ENCODE measurements at places on chromosomes 4 and X. TPM values are rescaled to one million over a fixed set of nuclear protein-coding genes. Genes with fewer than 3 reads are reported as not detected.

- no peaks in the 10 kb centered on the region for H3K27me3 ChIP-seq
- no peak for DNase-seq
- no peak overlapping the region for H3K4me3 ChIP-seq
- H3K4me1 ChIP-seq: no peaks in the 10 kb centered on the region
- H3K27ac ChIP-seq: no peak overlapping the region
These were observed 121.7 kb downstream of the RBM47 start for GRCh38 chr4:40507977-40508376.

DNA sequence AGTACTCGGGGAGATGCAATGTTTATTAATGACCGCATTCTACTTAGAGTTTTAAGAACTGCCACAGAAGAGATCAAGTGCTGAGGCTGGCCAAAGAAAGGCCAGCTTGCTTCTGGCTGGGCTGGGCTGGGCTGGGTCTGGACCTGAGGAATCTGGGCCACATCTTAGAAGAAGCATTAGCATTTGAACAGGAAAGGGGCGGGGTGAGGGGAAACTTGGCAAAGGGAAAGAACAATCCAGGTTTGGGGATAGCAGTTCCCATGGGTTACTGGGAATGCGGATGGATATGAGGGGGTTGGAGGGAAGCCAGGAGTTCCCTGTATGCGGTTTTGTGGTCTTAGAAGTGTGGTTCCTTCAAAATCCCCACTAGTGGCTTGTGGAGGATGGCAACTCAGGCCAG, 83.3 kb downstream of the CLDN34 start:
- no peak overlapping the region for H3K27ac ChIP-seq
- no peak overlapping the region for H3K4me3 ChIP-seq
- no peaks in the 10 kb centered on the region for H3K36me3 ChIP-seq
- no peak for DNase-seq

GRCh38 chrX:8284131-8284530, 113.1 kb upstream of the VCX2 start:
- DNase-seq: no peak
- no peak overlapping the region for H3K4me3 ChIP-seq
- H3K27ac ChIP-seq: no peak overlapping the region
- H3K4me1 ChIP-seq: no peaks in the 10 kb centered on the region

- no peaks in the 10 kb centered on the region for H3K4me1 ChIP-seq
- no peak for DNase-seq
- H3K27ac ChIP-seq: no peak overlapping the region
These were observed 412.1 kb downstream of the ADAM29 start for GRCh38 chr4:175330236-175330635.

GRCh38 chr4:184792950-184793555, 32.7 kb downstream of the ACSL1 start:
- no peaks in the 10 kb centered on the region for H3K27me3 ChIP-seq
- peaks cover 4% of the 10 kb centered on the region for H3K36me3 ChIP-seq
- DNase-seq: no peak
- H3K4me3 ChIP-seq: no peak overlapping the region
- H3K4me1 ChIP-seq: no peaks in the 10 kb centered on the region

- H3K27me3 ChIP-seq: no peaks in the 10 kb centered on the region
- DNase-seq: no peak
- H3K4me3 ChIP-seq: no peak overlapping the region
- H3K27ac ChIP-seq: no peak overlapping the region
- H3K4me1 ChIP-seq: no peaks in the 10 kb centered on the region
These were observed 212.4 kb upstream of the GRID2 start for GRCh38 chr4:92091335-92091734.

- H3K27me3 ChIP-seq: no peaks in the 10 kb centered on the region
- no peaks in the 10 kb centered on the region for H3K36me3 ChIP-seq
- no peaks in the 10 kb centered on the region for H3K4me1 ChIP-seq
- no peak overlapping the region for H3K4me3 ChIP-seq
These were observed 332.1 kb downstream of the ARAP2 start for GRCh38 chr4:35912174-35912573.

- no peak for DNase-seq
- H3K4me3 ChIP-seq: no peak overlapping the region
- H3K36me3 ChIP-seq: no peaks in the 10 kb centered on the region
These were observed 136.4 kb downstream of the MAPK10 start for GRCh38 chr4:86223472-86223871.

DNA sequence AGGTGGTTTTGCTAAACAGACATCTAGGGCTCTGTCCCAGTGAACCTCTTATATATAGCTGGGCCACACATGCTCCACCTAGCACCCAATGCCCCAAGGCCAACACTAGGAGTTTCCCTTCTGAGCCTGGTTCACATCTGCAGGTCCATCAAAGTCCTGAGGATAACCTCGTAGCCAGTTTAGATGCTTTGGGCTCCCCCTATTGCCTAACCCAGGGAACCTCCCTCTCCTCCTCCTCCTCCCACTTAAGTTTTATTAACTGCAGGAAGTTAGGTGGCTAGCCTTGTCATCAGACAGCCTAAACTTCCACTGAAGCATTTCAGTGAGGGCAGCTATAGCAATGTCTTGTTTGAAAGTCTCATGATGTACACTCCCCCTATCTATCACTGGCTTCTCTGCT, 88.0 kb downstream of the GUCY2F start:
- no peak for DNase-seq
- no peaks in the 10 kb centered on the region for H3K36me3 ChIP-seq
- no peak overlapping the region for H3K27ac ChIP-seq
- no peaks in the 10 kb centered on the region for H3K27me3 ChIP-seq
- H3K4me3 ChIP-seq: no peak overlapping the region

DNA sequence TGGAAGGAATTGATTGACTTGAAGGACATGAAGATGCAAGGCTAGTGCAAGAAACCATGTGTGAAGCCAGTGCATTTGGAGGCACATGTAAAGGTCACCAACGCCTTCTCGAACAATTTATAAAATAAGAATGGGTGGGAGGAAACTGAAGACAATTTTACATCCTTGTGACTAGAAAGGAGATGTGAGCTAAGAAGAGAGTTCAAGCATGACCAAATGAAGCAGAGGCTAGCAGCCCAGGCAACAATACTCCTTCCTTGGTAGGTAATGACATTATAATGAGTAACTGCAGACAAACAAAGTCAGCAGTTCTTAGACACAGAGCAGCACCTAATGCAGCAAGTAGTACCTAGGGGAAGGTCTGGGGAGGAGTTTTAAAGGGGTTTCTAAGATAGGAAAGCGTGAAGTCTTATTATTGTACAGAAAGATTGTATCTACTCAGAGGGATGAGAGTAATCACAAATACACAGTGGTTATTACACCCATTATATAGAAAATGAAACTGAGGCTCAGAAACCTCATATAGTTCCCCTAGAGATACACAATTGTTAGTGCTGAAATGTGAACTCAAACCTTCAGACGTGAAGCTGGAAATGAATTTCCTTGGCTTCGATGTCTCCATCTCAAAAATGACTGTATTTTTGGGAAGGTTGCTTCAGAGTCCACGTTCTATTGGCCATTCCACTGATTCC, 56.1 kb downstream of the ATXN3L start:
- DNase-seq: no peak
- no peaks in the 10 kb centered on the region for H3K27me3 ChIP-seq
- no peaks in the 10 kb centered on the region for H3K4me1 ChIP-seq
- H3K27ac ChIP-seq: no peak overlapping the region

DNA sequence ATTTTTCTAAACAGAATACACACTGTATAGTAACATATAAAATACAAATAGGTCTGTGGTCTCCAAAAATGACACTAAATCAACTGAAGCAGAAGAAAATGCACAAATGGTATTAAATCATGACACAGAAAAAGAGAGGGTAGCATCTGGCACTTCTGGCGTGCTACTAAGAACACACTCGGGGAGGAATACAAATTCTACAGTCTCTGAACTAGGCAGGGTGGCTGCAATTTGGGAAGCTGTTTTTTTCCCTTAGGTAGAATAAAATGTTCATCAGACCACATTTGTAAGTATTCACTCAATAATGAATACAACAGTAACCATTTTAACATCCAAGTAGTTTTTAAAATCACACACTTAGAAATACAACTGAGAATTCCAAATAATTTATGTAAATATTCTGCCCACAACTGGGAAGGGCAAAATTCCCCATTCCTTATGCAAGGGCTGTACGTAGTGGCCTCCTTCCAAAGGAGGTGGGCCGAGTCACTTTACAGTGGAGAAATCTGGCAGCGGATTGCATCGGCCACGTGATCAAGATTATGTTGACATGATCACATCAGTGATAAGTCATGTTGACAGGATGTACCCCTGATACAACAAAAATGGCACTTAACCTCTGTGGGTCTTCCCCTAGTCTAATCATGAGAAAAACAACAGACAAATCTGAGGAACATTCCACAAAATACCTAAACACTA, 101.1 kb downstream of the TSPAN5 start:
- H3K27me3 ChIP-seq: no peaks in the 10 kb centered on the region
- DNase-seq: no peak
- no peak overlapping the region for H3K4me3 ChIP-seq
- H3K27ac ChIP-seq: no peak overlapping the region
- no peaks in the 10 kb centered on the region for H3K4me1 ChIP-seq

GRCh38 chr4:173291899-173292298, 42.3 kb downstream of the HMGB2 start:
- H3K36me3 ChIP-seq: no peaks in the 10 kb centered on the region
- H3K4me3 ChIP-seq: no peak overlapping the region
- no peak for DNase-seq
- no peaks in the 10 kb centered on the region for H3K4me1 ChIP-seq
- H3K27ac ChIP-seq: no peak overlapping the region
- H3K27me3 ChIP-seq: no peaks in the 10 kb centered on the region

- H3K36me3 ChIP-seq: no peaks in the 10 kb centered on the region
- H3K27ac ChIP-seq: no peak overlapping the region
- peaks cover 4% of the 10 kb centered on the region for H3K27me3 ChIP-seq
- H3K4me3 ChIP-seq: no peak overlapping the region
- no peaks in the 10 kb centered on the region for H3K4me1 ChIP-seq
These were observed 38.8 kb downstream of the EFNB1 start for GRCh38 chrX:68867458-68868112.

Gene BTC
- total RNA-seq: 6.9 TPM

Gene SLC39A8
- 17.1 TPM for total RNA-seq

Gene ZAR1
- 1.4 TPM for total RNA-seq

Gene SMAD1
- total RNA-seq: 20.1 TPM

Gene MAGEA11
- total RNA-seq: not detected

Gene XK
- 0.53 TPM for total RNA-seq

Gene SPACA5
- total RNA-seq: not detected

Gene USP17L28
- not detected for total RNA-seq

All from ascending aorta (tissue), 2 donors.